Suppressor macrophage (primary cell): ENCODE measurements at places on chromosomes 1 and 21.

DNA sequence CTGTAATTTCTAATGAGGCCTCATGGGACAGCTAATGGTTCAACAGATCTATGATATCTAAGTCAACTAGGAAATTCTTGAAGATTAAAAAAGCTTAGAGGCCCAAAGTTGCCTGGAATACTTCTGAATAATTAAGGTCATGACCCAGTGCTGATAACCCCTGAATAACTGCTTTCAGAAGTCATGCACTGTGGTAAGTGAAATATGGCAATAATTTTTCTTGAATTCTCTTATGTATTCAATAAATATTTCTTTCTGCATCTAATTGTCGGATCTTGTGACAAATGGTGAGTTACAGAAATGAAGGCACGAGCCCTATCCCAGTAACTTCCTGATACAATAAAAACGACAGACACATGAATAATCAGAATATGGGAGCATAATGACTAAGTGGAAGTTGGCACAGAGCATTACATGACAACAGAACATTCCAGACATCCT, 219.3 kb upstream of the GREM2 start:
- DNase-seq = no peak

DNA sequence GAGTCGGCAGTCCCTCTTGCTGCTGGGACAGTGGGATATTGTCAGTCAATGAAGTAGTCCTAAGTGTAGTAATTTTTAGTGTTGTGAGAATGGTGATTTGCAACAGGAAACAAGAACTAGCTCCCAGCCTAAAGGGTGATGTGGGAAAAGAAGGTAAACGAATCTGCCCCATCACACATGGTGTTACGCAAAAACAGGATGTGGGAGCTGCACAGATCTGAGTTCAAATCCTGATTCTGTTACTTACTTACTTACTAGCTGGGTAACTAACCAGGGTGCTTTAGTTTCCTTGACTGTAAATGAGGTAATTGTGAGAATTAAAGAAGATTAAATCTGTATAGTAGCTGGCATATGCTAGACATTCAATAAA, 22.3 kb downstream of the NAV1 start:
- DNase-seq = no peak

GRCh38 chr1:152479792-152480595, 30.6 kb upstream of the LCE5A start:
- DNase-seq = peak; percentile 61

GRCh38 chr1:33477451-33477850, 5.0 kb downstream of the ZSCAN20 start:
- no peak for DNase-seq

DNA sequence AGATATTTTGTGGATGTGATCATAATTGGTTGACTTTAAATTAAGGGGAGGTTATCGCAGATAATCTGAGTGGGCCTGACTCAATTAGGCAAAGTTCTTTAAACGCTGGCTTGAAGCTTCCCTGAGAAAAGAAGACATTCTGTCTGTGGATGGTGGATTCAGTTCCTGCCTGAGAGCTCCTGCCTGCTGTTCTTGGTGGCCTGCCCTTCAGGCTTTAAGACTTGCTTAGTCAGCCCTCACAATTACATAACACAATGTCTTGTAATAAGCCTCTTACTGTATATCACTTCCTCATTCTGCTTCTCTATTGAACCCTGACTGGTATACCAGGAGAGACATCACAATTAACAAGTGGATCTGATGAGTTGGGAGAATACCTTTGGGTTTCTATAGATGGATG, 50.2 kb downstream of the KCNJ6 start:
- DNase-seq = peak; percentile 97

DNA sequence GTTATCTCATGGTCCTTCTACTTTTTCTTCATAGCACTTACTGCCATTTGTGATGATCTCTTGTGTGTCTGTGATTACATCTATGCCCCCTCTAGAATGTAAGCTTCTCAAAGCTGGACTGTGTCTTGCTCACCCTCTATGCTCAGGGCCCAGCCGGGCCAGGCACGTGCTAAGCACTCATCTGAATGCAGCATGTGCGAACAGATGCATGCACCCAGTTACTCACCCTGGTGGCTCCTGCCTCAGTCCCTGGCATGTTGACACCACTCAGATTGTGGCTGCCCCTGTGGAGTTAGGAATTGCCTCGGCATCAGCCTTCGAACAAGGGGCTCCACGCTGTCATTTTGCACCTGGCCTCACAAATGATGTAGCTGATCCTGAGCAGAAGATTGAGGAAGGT, 19.6 kb upstream of the PABPC4 start:
- no peak for DNase-seq

GRCh38 chr1:186730951-186731729, 50.9 kb upstream of the PTGS2 start:
- no peak for DNase-seq

GRCh38 chr1:94648225-94649007, 106.9 kb upstream of the F3 start:
- DNase-seq = no peak

GRCh38 chr21:43303275-43304178, 123.4 kb downstream of the SIK1 start:
- no peak for DNase-seq

DNA sequence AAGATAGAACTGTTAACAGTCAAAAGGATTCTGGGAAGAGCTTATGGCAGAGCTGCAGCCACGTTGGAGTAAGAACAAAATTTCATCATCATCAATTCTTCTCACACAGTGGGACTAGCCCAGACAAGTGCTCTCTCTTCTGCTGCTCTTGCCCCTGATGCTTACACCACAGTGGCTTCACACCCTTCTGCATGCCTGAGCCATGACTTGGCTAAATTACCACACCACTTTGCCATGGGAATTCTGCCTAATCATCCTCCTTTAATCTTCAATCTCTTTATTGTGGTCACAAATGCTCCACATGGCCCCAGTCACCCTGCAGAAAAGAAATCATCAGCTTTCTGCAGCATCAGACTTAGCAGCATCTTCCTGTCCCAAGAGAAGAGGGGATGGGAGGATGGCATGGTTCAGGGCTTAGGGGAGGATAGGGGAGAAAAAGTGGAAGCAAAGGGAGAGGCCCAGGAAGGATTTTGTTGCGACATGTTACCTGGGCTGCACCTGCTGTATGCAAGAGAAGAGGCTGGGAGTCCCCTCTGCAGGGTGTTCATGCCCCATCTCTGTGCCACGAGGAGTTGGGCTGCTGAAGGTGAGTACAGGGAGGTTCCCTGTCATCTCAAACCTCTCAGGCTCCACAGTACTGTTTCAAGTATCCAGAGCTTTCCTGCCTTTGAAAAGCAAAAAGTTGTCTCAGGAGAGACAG, 9.0 kb upstream of the RPTN start:
- DNase-seq = no peak

DNA sequence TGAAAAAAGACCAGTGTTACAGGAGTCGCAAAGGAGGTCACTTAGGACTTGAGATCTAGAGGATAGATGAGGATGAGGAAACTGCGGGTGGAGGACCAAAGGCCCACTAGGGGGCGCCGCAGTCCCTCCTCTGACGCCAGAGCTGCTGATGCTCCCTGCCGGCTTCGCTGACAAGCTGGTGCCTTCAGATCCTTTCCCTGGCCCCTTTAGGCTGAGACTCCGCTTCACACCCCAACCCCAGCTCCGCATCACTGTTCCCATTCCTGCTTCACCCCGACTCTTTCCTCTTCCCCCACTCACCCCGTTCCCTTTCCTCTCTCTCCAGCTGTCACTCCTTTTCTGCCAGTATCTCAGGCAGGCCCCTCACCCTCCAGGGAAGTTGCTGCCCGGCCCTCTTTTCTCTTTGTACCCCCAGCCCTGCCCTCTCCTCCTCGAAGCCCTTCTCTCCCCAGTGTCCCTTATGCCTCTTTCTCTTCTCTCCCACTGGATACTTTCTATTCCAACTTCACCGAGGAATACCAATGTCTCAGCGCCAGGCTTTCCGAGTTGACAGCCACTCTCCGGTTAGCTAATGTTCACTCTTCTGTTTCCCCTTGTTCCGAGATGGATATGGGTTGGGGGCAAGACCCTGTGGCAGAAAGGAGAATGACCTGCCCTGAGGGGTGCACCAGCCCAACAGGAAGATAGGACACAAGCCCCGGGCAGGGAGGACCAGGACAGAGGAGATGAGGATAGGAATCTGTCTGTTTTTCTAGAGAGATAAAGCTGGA, 4.5 kb downstream of the KCNJ9 start:
- peak; percentile 92 for DNase-seq

GRCh38 chr1:86018283-86018923, 138.2 kb downstream of the COL24A1 start:
- peak; percentile 32 for DNase-seq

GRCh38 chr1:84272401-84272800, 29.1 kb upstream of the SAMD13 start:
- DNase-seq = no peak

DNA sequence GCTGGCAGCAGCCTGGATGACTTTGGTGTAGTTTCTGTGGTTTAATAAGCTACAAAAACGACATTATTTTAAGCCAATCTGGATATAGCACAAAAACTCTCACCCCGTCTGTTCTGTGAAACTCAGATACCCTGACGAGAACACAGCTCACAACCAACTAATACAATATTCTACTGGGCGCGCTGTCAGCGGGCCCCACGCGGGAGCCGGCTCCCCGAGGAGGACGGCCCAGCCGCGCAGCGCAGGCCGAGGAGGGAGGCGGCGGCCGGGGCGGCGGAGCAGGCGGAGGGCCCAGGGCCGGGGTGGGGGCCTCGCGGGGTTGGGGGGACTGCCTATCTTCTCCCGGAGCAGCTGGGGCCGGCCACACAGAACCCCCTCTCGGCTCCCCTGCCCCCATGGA, 87.2 kb upstream of the POU3F1 start:
- DNase-seq = no peak

GRCh38 chr1:228830954-228831481, 95.7 kb downstream of the RHOU start:
- DNase-seq = no peak

DNA sequence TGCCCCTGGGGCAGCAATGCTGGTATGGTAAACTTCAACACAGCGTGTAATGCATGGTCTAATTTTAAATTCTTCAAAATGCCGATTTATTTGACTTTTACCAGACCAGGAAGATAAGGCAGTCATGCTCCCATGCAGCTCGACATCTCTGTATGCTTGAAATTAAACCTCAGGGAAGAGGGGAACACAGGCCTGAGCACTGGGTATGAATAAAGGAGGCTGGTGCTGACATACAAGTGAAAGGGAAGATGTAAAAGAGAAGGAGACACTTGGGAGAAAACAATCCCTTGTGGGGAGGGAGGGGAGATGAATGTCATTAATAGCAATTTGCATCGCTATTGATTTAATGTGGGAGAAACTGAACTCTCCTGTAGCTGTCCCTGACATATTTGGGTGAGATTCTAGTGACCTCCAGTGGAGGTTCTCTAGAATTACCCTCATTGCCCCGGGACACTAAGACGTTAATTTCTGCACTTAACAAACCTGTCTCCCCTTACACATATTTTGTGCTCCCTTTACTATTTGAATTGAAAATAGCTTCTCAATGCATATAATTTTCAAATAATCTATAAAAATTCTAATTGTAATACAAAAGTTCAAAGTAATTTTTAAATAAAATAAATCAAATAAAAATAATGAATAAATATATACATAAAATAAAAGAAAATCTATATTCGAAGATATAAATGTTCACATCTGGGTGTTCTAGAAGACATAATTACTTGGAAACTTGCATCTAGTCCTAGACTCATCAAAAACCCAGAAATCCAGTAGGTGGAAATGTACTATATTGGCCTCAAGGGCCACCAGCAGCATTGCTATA, 283.1 kb downstream of the LMX1A start:
- DNase-seq = peak; percentile 25

- no peak for DNase-seq
These were observed 309.0 kb downstream of the CTH start for GRCh38 chr1:70720109-70720508.

DNA sequence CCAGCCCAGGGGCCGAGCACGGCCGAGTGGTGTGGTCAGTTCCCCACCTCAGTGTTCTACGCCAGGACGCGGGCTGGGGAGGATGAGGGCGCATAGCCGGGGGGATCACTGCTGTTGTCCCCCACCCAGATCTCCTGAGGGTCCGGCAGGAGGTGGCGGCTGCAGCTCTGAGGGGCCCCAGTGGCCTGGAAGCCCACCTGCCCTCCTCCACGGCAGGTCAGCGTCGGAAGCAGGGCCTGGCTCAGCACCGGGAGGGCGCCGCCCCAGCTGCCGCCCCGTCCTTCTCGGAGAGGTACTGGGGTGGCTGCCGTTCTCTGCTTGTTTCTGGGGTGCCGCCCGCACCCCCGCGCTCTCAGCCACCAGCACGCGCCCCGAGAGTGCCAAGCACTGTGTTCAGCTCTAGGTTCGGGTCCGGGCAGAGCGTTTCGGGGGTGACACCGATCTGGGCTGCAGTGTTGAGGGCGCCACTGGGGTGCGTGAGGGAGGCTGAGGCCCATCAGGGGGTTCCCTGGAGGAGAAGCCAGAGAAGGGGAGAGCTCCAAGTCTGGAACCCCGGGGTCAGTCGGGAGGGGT, 17.4 kb downstream of the SAMD11 start:
- DNase-seq = no peak

DNA sequence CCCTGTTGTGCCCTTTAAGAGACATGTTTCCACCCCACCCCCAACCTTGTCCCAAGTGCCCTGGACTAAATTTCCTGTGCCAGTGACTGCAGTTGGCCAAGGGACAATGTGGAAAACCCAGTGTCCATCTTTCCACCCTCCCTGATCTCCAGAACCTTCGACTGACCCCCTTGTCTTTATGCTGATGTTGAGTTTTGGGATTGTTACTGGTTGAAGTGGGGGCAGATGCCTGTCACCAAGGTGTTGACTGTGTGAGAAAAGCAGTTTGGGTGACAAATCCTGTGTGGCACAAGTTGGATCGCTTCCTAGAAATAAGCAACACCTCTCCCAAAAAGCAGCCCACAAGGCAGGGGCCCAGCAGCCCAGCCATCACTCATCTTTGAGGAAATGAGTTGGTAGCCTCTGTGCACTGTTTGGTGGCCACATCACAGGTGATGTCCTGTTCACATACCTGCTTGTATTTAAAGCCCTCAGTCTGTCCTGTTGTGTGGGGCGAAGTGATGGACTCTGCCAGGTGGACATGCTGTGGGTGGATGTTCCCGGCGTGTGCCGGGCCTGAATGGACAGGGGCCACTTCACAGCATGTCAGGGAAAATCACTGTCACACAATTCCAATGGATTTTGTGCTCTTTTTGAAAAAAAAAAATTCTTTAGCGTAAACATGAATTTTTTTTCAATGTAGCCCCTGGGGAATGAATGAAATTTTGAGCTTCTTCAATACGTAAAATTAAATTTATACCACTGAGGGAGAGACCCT, 6.6 kb upstream of the MIIP start:
- DNase-seq = no peak

GRCh38 chr1:101929343-101929742, 67.4 kb downstream of the OLFM3 start:
- no peak for DNase-seq

DNA sequence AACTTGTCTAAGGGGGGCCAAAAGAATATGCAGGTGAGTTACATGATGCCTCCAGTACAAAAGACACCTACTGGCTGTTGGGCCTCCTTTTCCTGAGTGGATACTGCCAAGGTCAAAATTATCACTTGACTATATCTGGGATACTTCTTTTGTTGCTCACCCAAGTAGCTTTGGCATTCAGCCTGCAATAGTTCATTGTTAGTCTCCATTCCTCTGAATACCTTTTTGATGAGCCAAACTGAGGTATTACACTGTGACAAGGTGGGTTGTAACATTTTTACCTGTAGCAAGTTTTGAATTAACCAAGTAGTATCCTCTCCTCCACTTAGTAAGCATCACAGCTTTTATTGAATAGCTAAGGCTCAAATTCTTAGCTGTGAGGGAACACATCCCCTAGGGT, 408.0 kb downstream of the LRRIQ3 start:
- DNase-seq = no peak

GRCh38 chr1:227449051-227449450, 114.3 kb upstream of the ZNF678 start:
- DNase-seq = peak; percentile 48
